ENCODE measurements at places on chromosomes 2 and 18.

- H3K4me1 ChIP-seq, result no peaks in the 10 kb centered on the region
- no peak overlapping the region for H3K4me3 ChIP-seq
- no peaks in the 10 kb centered on the region for H3K27me3 ChIP-seq
- peaks cover 5% of the 10 kb centered on the region for H3K36me3 ChIP-seq
Measured at GRCh38 chr2:113965644-113966043, 75.8 kb downstream of the ACTR3 start.

DNA sequence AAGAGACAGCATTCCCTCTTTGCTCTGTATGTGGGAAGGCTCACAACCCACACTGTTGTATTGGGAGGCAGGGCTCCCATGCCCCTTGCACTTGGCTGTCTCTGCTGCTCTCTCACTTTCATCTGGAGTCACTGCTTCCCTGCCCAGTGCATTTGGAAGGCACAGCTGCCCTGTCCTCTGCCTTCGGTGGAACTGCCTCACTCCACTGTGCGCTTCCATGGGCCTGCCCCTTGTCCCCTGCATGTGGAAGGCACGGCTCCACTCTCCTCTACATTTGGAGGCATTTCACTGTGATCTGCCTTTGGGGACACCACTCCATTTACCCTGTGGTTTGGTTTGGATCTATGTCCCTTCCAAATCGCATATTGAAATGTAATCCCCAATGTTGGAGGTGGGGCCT lies 9.1 kb upstream of the PROM2 start:
- H3K27me3 ChIP-seq, result no peaks in the 10 kb centered on the region
- H3K4me3 ChIP-seq, result no peak overlapping the region
- no peak for DNase-seq
- H3K27ac ChIP-seq, result no peak overlapping the region
- H3K4me1 ChIP-seq, result no peaks in the 10 kb centered on the region

DNA sequence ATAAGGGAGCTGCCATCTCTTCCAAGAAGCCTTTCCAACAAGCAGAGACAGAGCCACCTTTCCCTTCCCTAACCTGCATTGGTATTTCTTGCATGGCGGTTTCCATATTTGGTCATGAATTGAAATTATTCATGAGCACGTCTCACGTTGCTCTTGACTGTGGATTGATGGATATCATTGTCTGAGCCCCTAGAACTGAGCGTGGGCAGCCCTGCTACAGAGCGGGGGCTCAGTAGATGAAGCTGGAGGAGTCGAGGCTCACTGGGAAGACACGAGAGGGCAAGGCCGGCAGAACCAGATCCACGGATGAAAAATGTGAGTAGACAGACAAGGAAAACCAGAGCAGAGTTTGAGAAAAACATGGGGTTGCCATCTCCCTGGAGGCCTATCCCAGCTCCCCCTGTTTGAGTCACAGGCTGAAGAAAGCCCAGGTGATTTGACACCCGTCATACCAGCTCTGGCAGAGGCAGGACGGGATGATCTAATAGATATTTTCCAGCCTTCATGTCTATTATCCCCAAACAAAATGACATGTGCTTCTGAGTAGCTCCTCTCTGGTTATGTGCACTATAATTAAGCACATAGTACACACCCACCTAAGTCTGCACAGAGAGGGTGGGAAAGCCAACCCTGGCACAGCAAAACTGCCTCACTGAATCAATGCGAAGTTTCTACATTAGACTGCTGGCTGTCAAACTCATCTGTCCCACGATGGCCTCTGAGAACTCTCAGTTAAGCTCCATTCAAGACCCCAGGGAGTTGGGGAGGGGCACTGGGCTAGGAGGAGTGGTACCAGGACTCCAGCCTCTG lies 363.5 kb upstream of the KLHL29 start:
- no peaks in the 10 kb centered on the region for H3K36me3 ChIP-seq
- DNase-seq, result no peak
- no peaks in the 10 kb centered on the region for H3K4me1 ChIP-seq
- no peak overlapping the region for H3K27ac ChIP-seq

DNA sequence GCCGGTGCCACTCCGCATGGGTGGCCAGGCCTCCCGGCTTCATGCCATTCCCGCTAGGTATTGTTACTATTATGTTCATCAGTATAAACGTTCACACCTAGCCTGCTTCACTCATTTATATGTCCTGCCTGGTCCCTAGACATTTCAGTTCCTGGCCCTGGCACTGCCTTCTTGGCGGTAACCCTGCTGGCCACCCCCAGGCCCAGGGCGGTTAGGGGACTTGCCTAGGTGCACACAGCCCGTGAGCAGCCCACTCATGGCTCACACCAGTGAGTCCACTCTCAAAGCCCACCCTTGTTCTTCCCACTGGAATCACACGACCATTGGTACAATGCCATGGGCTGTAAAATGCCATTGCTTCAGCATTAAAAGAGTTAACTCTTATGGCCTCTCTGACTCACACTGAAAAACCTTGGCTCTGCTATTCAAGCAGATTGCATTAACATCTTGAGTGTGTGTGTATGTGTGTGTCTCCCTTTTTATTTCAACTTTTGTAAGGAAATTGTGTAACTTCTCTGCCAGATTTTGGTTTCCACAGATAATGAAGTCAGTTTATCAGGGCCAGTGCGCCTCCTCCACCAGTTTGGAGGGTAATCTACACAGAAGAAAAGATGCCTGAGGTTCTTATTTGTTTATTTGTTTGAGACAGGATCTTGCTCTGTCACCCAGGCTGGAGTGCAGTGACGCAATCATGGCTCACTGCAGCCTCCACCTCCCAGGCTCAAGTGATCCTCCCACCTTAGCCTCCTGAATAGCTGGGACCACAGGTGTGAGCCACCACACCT lies 74.2 kb downstream of the RAB31 start:
- H3K36me3 ChIP-seq, result no peaks in the 10 kb centered on the region
- H3K27ac ChIP-seq, result no peak overlapping the region
- H3K4me3 ChIP-seq, result no peak overlapping the region

DNA sequence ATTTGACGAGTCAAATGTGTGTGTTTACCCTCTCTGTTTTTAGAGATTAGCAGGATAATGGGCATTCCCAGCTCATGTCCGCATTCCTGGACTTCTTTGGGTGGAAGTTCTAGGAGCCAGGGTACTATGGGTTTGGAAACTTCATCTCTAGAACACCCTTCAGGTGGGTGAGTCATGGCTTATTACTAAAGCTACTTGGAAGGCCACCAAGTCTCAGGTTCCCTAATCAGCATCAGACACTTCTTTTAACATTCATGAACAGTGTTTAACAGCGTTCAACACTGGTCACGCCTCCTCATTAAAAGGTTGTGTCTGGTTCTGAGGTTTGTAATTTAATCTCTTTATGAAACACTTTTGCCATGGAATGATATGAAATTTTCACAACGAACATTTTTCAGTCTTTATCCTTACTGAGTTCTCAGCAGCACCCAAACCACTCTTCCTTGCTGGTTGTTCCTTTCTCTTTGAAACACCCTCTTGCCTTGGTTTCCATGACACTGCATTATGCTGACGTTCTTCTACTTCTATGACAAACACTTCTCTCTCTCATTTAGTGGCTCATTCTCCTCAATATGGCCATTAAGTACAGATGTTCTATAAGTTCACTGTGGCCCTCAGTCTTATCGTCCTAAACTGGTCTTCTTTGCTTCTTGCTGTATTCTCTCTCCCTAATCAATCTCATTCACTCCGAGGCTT lies 49.3 kb downstream of the MMADHC start:
- no peaks in the 10 kb centered on the region for H3K4me1 ChIP-seq
- H3K36me3 ChIP-seq, result no peaks in the 10 kb centered on the region
- no peak overlapping the region for H3K4me3 ChIP-seq
- H3K27me3 ChIP-seq, result no peaks in the 10 kb centered on the region
- no peak overlapping the region for H3K27ac ChIP-seq

- no peak for DNase-seq
- no peak overlapping the region for H3K27ac ChIP-seq
- peaks cover 2% of the 10 kb centered on the region for H3K27me3 ChIP-seq
Measured at GRCh38 chr2:1931003-1931914, 186.9 kb upstream of the PXDN start.

DNA sequence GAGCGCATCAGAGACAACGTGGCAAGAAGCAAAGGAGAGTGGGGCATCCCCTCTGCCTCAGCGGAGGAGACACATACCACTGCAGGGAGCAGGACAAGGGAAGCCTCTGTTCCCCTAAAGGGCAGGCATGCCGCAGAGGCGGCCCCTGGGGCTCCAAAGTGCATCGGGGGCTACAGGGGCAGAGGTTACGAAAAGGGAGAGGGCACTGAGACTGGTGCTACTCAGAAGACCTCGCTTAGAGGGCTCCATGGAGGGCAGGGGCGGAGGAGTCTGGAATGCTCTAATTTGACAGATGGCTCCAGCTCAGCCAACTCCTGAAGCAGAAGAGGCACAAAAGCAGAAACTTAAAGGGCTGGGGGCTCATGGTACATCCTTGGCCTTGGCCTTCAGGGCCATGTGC lies 39.8 kb downstream of the FAM178B start:
- H3K4me3 ChIP-seq, result no peak overlapping the region
- DNase-seq, result no peak
- no peak overlapping the region for H3K27ac ChIP-seq
- H3K27me3 ChIP-seq, result peaks cover 2% of the 10 kb centered on the region
- H3K4me1 ChIP-seq, result peaks cover 19% of the 10 kb centered on the region
- H3K36me3 ChIP-seq, result no peaks in the 10 kb centered on the region

GRCh38 chr2:36919041-36919837 lies 47.1 kb downstream of the STRN start:
- no peak overlapping the region for H3K27ac ChIP-seq
- peaks cover 7% of the 10 kb centered on the region for H3K36me3 ChIP-seq
- no peaks in the 10 kb centered on the region for H3K4me1 ChIP-seq
- no peaks in the 10 kb centered on the region for H3K27me3 ChIP-seq
- no peak for DNase-seq

- peaks cover 19% of the 10 kb centered on the region for H3K36me3 ChIP-seq
- H3K4me1 ChIP-seq, result no peaks in the 10 kb centered on the region
- H3K27me3 ChIP-seq, result no peaks in the 10 kb centered on the region
- H3K4me3 ChIP-seq, result no peak overlapping the region
Measured at GRCh38 chr2:179141206-179141605, 91.3 kb upstream of the CCDC141 start.

DNA sequence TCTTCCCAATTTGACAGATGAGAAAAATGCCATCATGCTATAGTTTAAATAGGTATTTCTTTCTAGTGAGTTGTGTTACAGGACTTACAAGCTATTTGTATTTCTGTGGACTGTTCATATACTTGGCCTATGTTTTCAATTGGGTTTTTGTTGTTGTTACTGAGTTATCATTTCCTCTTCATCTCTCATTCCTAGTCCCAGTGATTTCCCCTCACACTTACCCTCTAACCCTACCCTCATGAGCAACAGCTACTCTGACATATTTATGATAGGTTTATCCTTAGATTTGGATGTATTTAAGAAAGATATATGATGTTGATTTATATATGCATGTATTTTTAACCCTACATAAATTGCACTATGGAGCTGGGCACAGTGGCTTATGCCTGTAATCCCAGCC lies 10.9 kb upstream of the PSD4 start:
- H3K27me3 ChIP-seq, result no peaks in the 10 kb centered on the region
- H3K36me3 ChIP-seq, result no peaks in the 10 kb centered on the region
- no peak overlapping the region for H3K4me3 ChIP-seq
- DNase-seq, result no peak
- no peak overlapping the region for H3K27ac ChIP-seq
- H3K4me1 ChIP-seq, result peaks cover 6% of the 10 kb centered on the region

GRCh38 chr2:206792645-206793044 lies 27.2 kb downstream of the FASTKD2 start:
- DNase-seq, result no peak
- H3K4me3 ChIP-seq, result no peak overlapping the region
- H3K36me3 ChIP-seq, result peaks cover 42% of the 10 kb centered on the region
- no peak overlapping the region for H3K27ac ChIP-seq

- H3K4me3 ChIP-seq, result no peak overlapping the region
- DNase-seq, result no peak
- H3K4me1 ChIP-seq, result no peaks in the 10 kb centered on the region
Measured at GRCh38 chr2:36413218-36413617, 57.6 kb downstream of the CRIM1 start.

DNA sequence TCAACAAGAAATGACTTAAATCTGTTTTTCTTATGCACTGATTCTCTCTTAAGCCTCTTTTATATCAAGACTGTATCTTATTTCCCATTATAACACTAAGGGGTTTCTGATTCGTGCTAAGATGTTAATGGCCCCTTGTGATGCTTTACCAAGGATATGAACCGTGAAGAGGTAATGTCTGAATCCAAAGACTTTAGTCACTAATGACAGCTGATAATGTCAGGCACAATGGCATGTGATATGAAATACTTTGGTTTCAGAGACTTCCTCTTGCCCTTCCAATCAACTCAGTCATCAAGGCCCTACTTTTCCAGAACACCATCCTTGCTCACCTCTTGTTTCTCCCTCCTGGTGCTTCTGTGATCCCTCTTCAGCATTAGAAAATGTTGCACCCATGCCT lies 262.8 kb downstream of the KCNE4 start:
- no peaks in the 10 kb centered on the region for H3K27me3 ChIP-seq
- H3K27ac ChIP-seq, result no peak overlapping the region
- no peaks in the 10 kb centered on the region for H3K36me3 ChIP-seq

GRCh38 chr2:134724341-134724740 lies 5.5 kb upstream of the TMEM163 start:
- no peak overlapping the region for H3K4me3 ChIP-seq
- no peak for DNase-seq
- H3K4me1 ChIP-seq, result peaks cover 1% of the 10 kb centered on the region
- H3K27me3 ChIP-seq, result peaks cover 26% of the 10 kb centered on the region
- no peaks in the 10 kb centered on the region for H3K36me3 ChIP-seq

- H3K36me3 ChIP-seq, result no peaks in the 10 kb centered on the region
- DNase-seq, result no peak
- H3K4me1 ChIP-seq, result no peaks in the 10 kb centered on the region
- no peaks in the 10 kb centered on the region for H3K27me3 ChIP-seq
- H3K27ac ChIP-seq, result no peak overlapping the region
- no peak overlapping the region for H3K4me3 ChIP-seq
Measured at GRCh38 chr2:178473931-178474330, 4.5 kb downstream of the FKBP7 start.

DNA sequence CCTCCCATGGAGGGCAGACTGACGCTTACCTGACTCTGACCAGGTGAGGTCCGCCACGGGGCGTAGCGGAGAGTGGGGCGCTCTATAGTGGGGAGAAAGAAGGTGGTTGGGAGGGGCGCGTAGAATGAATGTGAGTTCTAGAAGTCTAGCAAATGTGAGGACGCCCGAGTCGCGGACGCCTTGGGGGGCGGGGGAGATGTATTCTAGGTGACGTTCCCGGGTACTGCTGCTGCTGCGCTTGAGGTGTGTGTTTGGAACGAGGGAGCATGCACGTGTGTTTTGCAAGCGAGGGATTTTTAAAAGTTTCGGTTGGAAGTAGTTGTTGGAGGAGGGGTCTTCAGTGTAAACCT lies 758 bp downstream of the RIF1 start:
- peaks cover 3% of the 10 kb centered on the region for H3K4me1 ChIP-seq
- H3K4me3 ChIP-seq, result peak overlapping the region; percentile 82
- H3K27me3 ChIP-seq, result no peaks in the 10 kb centered on the region
- H3K36me3 ChIP-seq, result peaks cover 33% of the 10 kb centered on the region
- DNase-seq, result peak; percentile 22
- H3K27ac ChIP-seq, result peak overlapping the region; percentile 89

DNA sequence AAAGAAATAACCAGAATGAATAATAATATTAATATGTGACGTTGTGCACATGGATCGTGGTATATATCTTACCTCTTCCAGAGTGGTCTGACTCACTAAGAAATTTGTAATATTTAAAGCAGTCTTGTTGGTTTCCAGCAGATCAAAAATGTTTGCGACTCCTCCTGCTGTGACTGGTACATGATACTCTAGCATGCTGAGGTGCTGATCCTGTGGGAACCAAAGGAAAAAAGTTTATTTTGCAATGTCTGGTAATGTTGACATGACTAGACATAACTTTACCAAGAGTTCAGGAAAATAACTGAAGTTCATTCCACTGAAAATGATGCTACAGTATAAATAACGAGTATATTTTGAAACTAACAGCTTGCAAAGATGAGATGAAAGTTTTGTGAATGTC lies 124.5 kb upstream of the BARD1 start:
- no peaks in the 10 kb centered on the region for H3K27me3 ChIP-seq
- no peak overlapping the region for H3K27ac ChIP-seq
- no peak overlapping the region for H3K4me3 ChIP-seq
- H3K36me3 ChIP-seq, result no peaks in the 10 kb centered on the region
- DNase-seq, result no peak
- no peaks in the 10 kb centered on the region for H3K4me1 ChIP-seq

Data from thymus (tissue), 14 donors.